ENCODE measurements at places on chromosomes 1 and 21.

GRCh38 chr1:51555866-51556619, 37.0 kb upstream of the EPS15 start:
- no peak for DNase-seq

DNA sequence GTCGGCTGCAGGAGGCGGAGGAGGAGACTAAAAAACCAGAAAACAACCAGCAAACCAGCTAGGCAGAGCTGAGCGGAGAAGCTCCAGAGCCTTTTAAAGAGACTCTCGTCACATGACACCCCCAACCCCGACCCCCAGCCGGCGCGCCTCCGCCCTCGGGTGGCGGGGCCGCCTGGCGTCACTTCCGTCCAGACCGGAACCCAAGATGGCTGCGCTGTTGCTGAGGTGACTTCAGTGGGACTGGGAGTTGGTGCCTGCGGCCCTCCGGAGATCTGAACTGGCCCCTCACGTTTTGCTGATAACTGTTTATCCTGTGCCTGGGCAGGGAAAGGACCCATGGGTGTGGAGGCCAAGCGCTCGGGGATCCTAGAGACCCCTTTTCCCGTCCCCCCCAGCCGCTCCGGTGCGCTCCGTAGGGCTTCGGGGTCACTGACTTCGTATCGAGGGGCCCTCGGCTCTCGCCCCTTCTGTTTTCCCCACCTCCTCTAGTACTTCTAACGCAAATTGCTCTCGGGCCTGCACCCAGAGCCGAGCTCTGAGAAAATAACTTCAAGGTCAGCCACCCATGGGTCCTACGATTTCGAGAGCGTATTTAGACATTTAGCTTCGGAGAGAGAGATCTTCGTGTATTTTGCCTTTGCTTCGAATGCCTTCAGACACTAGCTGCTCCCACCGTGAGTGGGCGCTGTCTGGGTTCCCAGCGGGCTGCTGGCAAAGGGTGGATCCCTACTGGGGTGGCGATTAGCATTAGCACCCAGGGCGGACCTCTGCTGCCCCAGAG, at the start of gene SDHC:
Gene SDHC, plus strand, starts transcription at position 181 of the 781 bp plus-strand sequence. Its CDS starts 25 bp downstream, at position 206.
- peak; percentile 95 for DNase-seq

GRCh38 chr1:59678493-59679228, 136.1 kb upstream of the HOOK1 start:
- DNase-seq, result no peak

DNA sequence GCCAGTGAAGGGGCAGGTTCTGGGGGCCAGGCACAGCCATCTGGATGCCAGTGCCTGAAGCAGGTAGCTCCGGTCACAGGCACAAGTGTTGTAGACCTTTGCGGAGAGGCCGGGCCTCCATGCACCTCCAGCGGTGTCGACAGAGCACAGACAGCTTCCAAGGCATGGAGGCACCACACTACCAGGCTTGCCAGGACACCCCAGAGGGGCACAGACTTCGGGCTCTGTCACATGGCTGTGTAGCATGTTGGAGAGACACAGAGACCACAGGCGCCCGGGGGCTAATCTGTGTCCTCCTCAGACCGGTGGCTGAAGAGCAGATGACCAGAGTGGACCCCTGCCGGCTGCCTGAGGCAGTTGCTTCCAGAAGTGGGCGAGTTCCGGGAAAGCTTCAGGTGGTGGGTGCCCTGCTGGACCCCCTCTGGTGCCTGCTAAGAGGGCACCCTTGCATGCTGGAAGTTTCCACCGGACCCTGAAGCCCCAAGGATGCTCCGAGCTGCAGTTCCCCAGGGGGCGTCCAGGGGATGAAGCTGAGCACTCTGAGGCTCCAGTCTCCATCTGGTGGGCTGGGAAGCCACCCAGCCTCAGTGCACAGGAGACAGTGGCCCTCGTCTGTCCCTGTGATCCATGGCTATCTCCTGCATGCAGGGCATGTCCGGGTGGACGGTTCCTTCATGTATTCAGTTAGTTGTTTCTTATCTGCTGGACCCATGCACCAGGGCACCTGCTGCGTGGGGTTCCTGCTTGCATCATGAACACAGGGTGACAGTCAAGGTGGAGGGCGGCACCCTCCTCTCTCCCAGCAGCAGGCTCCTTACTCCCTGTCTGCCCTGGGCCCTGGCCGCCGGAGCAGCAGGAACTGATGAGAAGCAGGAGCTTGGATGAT, 82.4 kb downstream of the OBSCN start:
- DNase-seq, result peak; percentile 17

DNA sequence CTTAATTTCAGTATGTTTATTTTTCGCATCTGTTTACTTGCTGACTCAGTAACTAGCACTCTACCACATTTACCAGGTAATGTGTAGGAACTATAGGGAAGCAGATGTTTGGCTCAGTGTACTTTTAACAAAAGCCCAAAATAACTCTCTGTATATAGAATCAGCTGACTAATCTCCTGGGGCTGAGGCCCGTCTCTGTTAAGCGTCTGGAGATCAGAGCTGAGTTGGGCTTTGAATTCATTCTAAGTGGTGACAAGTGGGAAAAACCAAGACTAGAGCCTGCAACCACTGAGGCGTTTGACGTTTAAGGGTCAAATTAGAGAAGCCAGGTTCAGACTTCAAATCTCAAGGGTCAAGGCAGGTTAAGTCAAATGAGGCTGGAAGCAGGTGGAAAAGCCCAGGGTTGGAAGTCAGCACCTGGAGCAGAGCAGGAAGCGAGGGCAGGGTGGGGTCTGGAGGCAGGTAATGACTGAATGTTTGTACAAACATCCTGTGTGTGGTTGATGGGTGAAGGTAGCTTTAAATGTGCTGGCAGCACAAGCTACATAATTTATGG, 56.8 kb upstream of the LYST start:
- DNase-seq, result no peak

- no peak for DNase-seq
These were observed 5.1 kb downstream of the AGRN start for GRCh38 chr1:1024771-1025699.

GRCh38 chr1:84264961-84265360, 36.5 kb upstream of the SAMD13 start:
- no peak for DNase-seq

DNA sequence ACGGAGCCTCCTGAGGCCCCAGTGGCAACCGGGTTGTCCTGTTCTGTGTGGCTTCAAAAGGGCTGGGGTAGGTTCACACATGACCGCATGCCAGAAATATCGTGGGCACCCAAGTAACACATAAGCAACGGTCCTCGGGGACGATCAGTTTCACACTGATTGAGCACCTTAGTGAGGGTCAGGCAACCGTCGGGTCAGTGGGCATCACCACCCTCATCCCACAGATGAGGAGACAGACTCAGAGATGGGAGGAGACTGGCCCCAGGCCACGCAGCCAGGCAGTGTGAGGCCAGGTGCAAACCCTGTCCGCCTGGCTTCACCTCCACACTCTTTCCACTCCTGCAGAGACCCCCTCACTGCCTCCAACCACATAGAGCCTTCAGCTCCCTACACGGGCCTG, 309.8 kb downstream of the MATN1 start:
- DNase-seq, result no peak

DNA sequence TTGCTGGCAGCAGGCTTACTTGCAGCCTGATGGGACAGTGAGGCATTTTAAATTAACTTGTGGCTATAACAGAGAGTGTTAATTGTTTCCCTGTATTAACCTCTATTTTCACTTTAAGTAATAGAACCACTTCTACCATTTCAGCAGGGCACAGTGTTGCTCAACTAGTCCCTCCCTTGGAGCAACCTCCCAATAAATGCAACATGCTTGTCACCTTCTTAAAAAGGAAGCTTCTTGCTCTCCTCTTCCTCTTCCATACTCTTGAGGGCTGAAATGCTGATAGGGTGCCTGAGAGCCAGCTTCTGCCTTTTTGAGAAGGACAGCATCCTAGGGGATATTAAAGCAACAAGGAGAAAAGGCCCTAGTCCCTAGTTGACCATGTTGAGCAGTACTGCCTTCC, 52.1 kb downstream of the C4BPA start:
- no peak for DNase-seq

DNA sequence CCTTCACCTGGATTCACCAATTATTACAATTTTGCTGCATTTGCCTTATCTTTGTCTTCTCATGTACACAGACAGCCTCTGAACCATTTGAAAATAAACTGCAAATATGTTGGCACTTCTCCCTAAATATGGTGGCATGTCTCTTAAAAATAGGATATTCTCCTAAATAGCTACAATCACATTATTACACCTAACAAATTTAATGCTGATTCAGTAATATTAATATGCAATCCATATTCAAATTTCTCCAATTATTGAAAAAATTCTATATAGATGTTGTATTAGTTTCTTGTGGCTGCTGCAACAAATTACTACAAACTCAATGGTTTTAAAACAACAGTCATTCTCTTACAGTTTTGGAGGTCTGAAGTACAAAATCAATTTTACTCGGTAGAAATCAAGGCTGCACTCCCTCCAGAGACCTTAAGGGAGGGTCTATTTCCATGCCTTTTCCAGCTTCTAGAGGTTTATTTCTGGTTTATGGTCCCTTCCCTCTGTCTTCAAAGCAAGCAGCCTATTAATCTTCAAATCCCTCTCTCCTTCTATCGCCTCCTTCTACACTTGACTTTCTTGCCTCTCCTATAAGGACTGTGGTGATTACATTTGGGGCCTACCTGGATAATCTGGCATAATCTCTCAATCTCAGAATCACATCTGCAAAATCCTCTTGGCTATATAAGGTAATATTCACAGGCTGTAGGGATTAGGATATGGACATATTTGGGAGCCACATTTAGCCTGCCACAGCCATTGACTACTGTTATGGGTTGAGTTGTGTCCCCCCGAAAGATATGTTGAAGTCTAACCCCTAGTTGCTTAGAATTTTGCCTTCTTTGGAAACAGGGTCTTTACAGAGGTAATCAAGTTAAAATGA, 52.5 kb upstream of the BOLA1 start:
- no peak for DNase-seq

DNA sequence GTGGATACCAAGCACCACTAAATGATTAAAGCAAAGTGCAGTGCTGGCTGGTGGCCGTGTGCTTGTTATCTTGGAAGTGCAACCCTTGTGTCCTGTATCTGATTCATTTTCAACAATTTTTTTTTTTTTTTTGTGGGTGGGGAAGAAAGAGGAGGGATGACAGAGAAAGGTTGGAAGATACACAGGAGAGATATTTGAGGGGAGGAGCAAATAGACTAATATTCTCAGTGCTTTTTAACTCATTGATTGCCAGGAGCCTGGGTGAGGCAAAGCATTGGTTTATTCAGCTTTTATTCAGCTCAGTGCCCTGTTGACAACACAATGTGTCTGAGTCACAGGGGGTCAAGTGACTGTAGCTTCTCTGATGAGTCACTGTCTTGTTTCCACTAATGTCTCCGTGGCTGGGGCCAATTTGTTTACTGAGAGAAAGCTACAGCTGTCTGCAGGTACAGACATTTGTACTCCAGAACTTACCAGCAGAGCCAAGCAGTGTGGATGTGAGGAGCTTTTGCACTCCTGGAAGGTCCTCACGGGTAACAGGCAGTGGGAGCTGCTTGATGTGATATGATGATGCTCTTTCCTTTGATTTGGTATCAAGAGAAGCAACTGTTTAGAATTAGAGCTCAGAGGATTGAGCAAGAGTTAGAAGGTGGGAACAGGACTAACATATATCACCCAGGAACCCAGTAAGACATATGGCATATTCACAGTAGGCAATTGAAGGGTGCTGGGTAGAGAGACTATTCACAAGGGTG, 23.6 kb upstream of the DNM3 start:
- no peak for DNase-seq

DNA sequence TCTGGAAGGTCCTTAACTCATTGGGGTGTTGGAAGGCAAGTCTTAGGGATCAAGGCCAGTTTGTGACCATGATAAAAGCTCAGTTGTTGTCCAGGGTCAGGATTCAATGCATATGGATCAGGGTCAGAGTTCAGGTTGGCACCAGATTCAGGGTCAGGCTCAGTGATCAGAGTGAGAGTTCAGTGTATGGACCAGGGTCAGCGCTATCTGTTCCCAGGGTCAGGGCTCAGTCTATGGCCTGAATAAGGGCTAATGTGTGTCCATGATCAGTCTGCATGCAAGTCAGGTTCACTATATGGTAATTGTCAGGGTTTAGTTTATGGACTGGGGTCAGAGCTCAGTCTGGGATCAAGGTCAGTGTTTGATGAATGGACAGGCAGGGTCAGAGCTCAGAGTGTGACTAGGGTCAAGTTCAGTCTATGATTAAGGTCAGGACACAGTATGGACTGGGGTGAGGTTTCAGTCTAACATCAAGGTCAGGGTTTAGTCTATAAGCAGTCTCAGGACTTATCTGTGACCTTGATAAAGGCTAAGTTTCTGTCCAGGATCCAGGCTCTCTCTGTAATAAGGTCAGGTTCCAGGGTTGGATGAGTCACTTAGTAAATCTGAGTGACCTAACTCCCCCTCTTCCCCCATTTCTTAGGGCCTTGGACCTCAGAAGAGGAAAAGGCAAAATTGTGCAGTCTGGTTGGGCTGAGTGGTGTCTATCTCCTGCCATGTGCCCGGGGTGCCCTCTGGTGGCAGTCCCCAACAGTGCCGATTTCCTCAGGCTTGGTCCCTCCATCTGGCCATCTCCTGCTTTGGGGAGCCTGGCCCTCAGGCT, 23.8 kb downstream of the KNCN start:
- DNase-seq, result peak; percentile 92

- no peak for DNase-seq
These were observed 99.2 kb upstream of the GRIK3 start for GRCh38 chr1:37133276-37134145.

Data from aorta (tissue), 5 donors.